ENCODE measurements at places on chromosomes 3 and 15. TPM values are rescaled to one million over a fixed set of nuclear protein-coding genes. Genes with fewer than 3 reads are reported as not detected.

GRCh38 chr3:55074796-55075195 is 146.9 kb upstream of the LRTM1 start:
- no peak for DNase-seq

- DNase-seq = no peak
Observed at GRCh38 chr3:107142171-107142570, 235.1 kb upstream of the CCDC54 start.

DNA sequence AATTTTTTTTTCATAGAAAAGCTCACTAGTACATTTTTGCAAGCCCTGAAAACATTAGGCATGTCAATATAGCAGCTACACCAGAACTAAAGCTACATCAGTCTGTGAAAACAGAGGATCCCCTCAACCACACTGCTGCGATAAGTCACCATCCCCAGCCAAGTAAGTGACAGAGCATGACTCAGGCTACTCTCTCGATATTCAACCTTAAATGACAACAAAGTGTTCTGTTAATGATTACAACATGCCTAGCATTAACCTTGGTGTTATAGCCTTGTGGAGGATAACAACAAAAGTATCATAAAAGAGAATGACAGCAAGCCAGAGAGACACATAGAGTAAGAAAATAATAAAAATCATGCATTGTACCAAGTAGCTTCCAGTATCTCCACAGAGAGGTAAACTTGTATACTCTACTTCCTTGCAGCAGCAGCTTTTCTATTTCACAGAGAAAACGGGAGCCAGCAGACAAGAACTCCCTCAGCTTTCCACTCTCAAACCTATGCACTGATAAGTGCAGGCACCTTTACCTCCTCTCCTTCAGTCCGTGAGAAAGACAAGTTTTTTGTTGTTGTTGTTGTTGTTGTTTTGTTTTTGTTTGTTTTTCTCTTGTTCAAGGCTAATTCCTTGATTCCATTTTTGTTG is 76.6 kb downstream of the GBE1 start:
- DNase-seq = no peak

DNA sequence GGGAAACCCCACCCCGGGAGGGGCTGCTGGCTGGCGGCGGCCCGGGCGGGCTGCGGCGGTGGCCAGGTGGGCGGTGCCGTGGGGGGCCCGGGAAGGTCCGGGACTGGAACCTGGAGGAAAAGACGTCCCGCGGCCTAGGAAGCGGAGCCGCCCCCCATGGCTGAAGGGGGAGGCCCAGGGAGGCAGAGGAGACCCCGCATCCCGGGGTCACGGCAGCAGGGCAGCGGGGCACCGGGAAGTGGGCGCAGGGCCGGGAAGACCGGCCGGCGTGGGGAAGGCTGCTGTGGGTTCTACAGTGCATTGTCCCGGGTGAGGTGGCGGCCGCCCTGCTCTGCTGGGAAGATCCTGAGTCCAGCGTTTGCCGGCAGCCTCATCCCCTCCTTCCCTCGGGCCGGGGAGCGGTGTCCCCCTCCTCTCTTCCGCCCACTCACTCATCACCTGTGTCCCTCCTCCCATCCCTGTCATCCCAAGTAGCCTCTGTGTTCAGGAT is 525 bp upstream of the FSTL1 start:
- peak; percentile 88 for DNase-seq

DNA sequence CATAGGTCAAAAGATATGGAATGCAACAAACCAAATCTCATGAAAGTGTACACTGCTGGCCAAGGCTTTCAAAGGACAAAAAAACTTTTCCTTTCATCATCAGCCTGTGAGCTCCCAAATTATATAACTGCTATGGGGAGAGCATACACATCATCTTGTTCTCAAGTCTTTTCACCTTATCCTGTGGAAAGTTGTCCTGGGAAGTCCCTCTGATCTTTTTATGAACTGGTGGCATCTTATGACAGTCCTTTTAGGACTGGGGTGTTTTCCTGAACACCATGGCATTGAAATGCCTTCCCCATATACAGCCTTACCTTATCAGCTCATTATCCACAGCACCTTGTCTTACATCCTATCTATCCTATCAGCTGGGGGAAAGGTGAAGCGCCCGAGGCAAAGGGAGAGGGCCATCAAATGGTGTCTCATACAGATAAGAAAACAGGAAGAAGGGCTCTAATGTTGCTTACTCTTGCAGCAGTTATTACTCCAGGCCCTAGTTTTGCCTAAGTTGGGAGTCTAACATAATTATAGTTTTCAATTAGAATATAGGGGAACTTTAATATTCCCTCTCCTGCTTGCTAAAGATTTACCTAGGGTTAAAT is 61.5 kb upstream of the GOLIM4 start:
- DNase-seq = no peak

- DNase-seq = no peak
Observed at GRCh38 chr3:183591881-183592521, 36.5 kb upstream of the KLHL6 start.

DNA sequence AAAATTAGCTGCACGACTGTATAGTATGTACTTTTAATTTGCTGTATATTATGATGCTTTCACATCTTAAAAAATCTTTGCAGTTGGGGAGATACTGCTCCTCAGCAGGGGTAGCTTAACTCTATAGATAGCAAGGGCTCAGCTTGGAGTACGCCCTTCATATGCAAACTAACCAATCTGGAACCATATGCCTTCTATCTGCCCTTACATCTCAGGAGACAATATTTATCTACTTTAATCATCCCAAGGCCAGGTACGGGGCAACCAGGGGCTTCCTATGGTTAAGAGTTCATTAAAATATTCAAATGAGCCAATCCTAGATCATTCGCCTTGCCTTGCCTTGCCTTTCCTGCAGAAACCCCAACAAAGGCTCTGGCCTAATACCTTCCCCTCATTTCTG is 204.1 kb upstream of the ZBTB20 start:
- no peak for DNase-seq

GRCh38 chr3:133130168-133130567 is 92.0 kb downstream of the TMEM108 start:
- no peak for DNase-seq

GRCh38 chr15:69939513-69940440 is 157.9 kb downstream of the TLE3 start:
- no peak for DNase-seq

- DNase-seq = no peak
Observed at GRCh38 chr3:123759311-123759710, 124.8 kb downstream of the MYLK start.

DNA sequence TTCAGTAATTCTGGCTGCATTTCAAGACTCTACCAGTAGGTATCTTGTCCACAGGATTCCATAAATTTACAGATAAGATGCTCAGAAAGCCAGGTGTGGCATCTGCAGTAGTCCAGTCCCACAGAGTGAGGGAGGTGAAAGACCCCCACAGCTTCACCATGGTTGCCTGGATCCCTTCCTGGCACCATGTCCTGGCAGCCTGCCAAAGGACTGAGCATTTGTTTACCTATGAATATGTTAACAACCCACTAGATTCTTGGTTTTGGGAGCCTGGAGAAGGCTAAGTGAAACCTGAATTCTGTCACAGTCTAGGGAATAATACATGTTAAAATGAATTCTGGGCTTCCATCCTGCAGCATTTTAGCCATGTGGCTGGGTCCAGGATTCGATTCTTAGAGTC is 14.9 kb downstream of the CHST2 start:
- peak; percentile 77 for DNase-seq

- no peak for DNase-seq
Observed at GRCh38 chr3:162295323-162295983, 798.8 kb downstream of the OTOL1 start.

- DNase-seq = no peak
Observed at GRCh38 chr3:136956971-136957370, 812 bp upstream of the IL20RB start.

GRCh38 chr3:178676077-178676476 is 139.8 kb downstream of the KCNMB2 start:
- DNase-seq = no peak

- no peak for DNase-seq
Observed at GRCh38 chr3:141227752-141228151, 3.9 kb upstream of the PXYLP1 start.

GRCh38 chr15:39198044-39199000 is 382.6 kb upstream of the THBS1 start:
- DNase-seq = no peak

- no peak for DNase-seq
Observed at GRCh38 chr3:40923143-40923542, 276.2 kb upstream of the CTNNB1 start.

DNA sequence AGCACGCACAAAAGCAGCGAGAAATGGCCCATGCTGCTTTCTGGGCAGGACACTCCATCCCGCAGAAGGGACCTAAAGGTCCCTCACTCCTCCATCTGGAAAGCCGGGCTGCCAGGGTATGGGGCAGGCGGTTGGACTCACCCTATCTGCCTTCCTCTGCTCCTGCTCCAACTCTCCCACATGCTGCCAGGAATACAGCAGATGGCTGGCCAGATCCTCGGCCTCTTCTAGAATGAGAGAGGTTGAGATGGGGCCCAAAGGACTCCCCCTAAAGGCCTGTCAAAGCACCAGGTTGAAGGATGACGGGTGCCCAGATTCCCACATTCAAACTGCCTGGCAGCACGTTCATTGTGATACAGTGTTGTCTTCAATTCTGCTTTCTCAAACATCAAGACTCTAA is 85.1 kb upstream of the C2CD4B start:
- no peak for DNase-seq

GRCh38 chr15:67146875-67147381 is 81.5 kb downstream of the SMAD3 start:
- no peak for DNase-seq

DNA sequence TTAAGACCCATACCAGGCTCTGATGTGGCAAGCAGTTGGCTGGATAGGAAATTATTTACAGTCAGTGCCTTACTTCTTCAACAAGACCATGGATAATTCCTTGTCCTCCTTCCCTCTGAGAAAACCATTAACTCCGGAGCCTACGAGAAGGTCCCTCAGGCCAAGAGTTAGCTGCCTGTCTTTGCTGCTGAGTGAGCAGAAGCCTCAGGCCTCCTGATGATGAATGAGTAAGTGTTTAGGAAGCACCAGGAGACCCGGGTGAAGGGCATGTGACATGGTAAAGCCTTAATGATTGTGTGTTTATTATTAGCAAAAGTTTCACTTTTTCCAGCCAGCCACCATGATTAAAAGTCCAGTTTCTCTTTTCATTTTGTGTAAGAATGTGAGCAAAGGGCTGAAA is 174.9 kb upstream of the TOPAZ1 start:
- DNase-seq = no peak

DNA sequence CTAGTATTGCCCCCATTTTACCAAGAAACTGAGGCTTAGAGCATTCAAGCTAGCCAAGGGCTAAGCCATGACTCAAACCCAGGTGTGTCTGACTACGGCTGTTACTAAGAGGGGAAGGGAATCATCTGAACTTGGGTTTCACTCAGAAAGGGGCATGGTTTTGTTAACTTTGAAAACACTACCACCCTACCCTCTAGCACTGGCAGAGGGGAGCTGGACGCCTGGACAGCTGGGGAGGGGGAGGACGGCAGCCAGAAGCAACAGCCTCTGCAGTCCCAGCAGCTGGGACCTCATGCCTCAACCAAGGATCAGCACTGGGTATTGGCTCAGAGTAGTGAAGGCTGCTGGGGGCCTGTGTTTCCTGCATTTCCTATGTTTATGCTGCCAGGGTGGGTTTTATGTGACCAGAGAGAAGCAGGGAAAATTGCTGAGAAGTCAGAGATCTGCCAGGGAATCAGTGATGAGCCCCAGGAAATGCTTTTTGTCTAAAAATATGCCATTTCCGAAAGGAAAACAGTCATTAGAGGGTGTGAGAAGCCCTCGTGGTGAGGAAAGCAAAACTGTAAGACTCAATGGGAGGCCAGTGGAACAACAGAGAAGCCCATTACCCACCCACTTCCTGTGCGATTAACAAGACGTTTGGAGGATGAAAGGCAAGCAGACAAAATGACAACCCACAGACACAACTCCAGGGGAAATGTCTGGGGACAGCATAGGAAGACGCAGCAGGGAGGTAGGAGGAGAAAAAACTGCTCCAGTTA is 41.2 kb downstream of the LIPC start:
- no peak for DNase-seq

GRCh38 chr3:56940976-56941375 is 119.5 kb upstream of the SPATA12 start:
- no peak for DNase-seq

- peak; percentile 58 for DNase-seq
Observed at GRCh38 chr3:124078953-124079911, 87.3 kb upstream of the ROPN1 start.

- no peak for DNase-seq
Observed at GRCh38 chr15:43505738-43506137, 11.7 kb upstream of the MAP1A start.

- no peak for DNase-seq
Observed at GRCh38 chr3:52833202-52833601, 1.6 kb downstream of the MUSTN1 start.

GRCh38 chr15:62462268-62462667 is 297.2 kb upstream of the C2CD4B start:
- no peak for DNase-seq

DNA sequence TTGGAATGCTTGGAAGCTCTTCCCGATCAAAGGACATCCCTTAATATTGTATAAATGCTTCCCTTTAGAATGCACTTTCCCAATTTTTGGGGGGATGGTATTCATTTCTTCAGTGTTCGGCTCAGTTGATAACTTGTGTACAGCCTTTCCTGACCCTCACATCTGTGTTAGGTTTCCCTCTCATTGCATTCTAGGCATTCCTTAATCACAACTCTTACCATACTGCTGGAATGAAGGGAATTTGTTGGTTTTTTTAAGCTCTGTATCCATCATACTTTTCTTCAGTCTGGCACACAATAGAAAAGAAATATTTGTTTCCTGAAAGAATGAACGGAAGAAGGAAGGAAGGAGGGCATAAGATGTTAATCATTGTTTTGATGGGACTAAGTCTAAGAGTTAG is 119.5 kb downstream of the CHST2 start:
- no peak for DNase-seq

GRCh38 chr3:41304593-41304992 is 105.3 kb downstream of the CTNNB1 start:
- no peak for DNase-seq

- no peak for DNase-seq
Observed at GRCh38 chr3:192727032-192727847, at the start of gene FGF12. TSS of gene FGF12 (minus strand) at chr3:192727541.

DNA sequence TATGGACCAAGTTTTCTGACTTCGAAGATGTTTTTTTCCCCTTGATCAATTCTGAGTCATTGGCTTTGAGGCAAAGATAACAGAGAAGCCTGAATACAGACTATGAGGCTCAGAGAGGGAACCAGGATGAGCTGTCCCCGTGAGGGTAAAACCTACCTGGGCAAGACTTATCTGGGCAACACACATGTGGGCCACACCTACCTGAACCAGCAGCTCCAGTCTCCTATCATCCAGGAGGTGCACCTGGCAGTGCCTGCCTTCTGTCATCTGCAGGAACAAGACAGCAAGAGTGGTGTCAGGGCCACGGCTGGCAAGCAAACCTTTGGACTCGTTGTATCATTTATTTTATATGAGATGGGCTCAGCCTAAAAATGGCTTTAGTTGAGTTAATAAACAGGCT is 72.6 kb downstream of the FRMD4B start:
- DNase-seq = no peak

Gene EFHB
- total RNA-seq = 0.49 TPM

Gene PRSS50
- total RNA-seq = not detected

Gene CLDN1
- 48.6 TPM for total RNA-seq

Gene CCR1
- 7.1 TPM for total RNA-seq

Gene GOLGA6A
- total RNA-seq = 0.25 TPM

Gene CACNA2D2
- 2.5 TPM for total RNA-seq

Gene GOLGA8T
- 1.5 TPM for total RNA-seq

Gene EPB42
- not detected for total RNA-seq

Data from vagina (tissue), 2 donors.